ENCODE measurements at places on chromosomes 7 and 10. TPM values are rescaled to one million over a fixed set of nuclear protein-coding genes. Genes with fewer than 3 reads are reported as not detected.

DNA sequence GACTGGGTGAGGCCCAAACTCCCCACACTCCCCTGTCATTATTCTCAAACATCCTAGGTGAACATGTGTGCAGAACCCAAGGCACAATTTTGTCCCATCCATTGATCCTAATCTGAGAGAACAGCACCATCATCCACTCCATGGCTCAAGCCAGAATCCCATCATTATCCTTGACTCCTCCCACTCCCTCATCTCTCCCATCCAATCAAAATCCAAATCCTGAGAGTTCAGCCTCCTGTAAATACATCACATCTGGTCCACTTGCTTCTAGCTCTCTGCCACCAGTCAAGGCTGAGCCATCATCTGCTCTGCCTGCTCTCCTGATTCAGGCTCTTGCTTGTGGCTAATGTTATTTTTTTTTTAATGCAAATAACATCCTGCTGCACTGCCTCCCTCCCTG is 75.9 kb upstream of the SLF2 start:
- H3K4me3 ChIP-seq: no peak overlapping the region
- H3K4me1 ChIP-seq: no peaks in the 10 kb centered on the region
- H3K36me3 ChIP-seq: no peaks in the 10 kb centered on the region
- H3K27ac ChIP-seq: no peak overlapping the region

DNA sequence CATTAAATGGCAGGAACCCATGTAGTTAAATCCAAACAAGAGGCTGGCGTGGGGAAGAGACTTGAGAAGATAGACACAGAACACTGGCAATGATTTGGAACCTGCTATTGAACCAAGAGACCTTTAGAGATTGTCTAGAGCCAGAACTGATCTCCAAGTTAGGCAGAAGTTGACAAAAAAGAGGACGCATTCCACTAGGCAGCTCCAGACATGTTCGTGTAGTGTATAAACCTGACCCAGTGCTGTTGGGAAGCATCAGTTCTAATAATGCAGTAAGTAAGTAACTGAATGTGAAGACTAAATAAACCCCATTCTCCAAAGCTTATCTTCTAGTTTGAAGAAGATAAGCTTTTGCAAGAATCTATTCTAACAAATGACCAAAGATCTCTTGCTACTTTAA is 50.8 kb downstream of the AP3M1 start:
- H3K27me3 ChIP-seq: no peaks in the 10 kb centered on the region
- no peaks in the 10 kb centered on the region for H3K4me1 ChIP-seq
- DNase-seq: no peak
- H3K27ac ChIP-seq: no peak overlapping the region
- H3K4me3 ChIP-seq: no peak overlapping the region
- H3K36me3 ChIP-seq: peaks cover 21% of the 10 kb centered on the region

DNA sequence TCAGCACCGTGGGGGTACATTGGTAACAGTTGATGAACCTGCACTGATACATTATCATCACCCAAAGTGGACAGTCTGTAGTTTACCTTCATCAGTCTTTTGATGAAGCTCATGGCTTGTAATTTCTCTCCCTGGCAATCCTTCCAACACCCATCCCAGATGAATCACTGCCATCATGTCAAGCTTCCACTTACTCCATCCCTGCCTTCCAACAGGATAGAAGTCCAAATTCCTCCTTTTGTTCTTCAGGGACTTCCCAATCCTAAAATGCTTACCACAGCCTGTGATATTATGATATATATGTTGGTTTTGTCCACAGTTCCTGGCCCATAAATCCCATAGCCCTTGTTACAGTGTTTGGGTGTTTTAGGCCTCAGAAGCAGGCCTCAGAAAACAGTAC is 16.1 kb downstream of the SNX10 start:
- no peak for DNase-seq
- H3K27me3 ChIP-seq: no peaks in the 10 kb centered on the region
- no peak overlapping the region for H3K27ac ChIP-seq
- no peaks in the 10 kb centered on the region for H3K4me1 ChIP-seq
- H3K36me3 ChIP-seq: no peaks in the 10 kb centered on the region

The ADRB1 gene
- polyA plus RNA-seq: 1.0 TPM

The FKBP6 gene
- 0.06 TPM for polyA plus RNA-seq

GRCh38 chr7:94295850-94296249 is 98.8 kb upstream of the COL1A2 start:
- no peaks in the 10 kb centered on the region for H3K27me3 ChIP-seq
- no peak overlapping the region for H3K27ac ChIP-seq
- H3K4me1 ChIP-seq: no peaks in the 10 kb centered on the region
- no peaks in the 10 kb centered on the region for H3K36me3 ChIP-seq
- no peak overlapping the region for H3K4me3 ChIP-seq

The LRMDA gene
- polyA plus RNA-seq: 6.0 TPM

The LDB3 gene
- polyA plus RNA-seq: 0.45 TPM

GRCh38 chr10:81034383-81034782 is 496.7 kb downstream of the SH2D4B start:
- H3K27me3 ChIP-seq: no peaks in the 10 kb centered on the region
- H3K4me3 ChIP-seq: no peak overlapping the region
- H3K4me1 ChIP-seq: no peaks in the 10 kb centered on the region
- no peak overlapping the region for H3K27ac ChIP-seq

The TYSND1 gene
- polyA plus RNA-seq: 10.5 TPM

The VSTM4 gene
- polyA plus RNA-seq: not detected

- H3K27me3 ChIP-seq: no peaks in the 10 kb centered on the region
- H3K27ac ChIP-seq: no peak overlapping the region
- no peak overlapping the region for H3K4me3 ChIP-seq
- no peaks in the 10 kb centered on the region for H3K4me1 ChIP-seq
- H3K36me3 ChIP-seq: no peaks in the 10 kb centered on the region
These were observed 75.8 kb upstream of the CHST15 start for GRCh38 chr10:124168991-124169802.

- DNase-seq: no peak
- H3K27me3 ChIP-seq: no peaks in the 10 kb centered on the region
- H3K4me1 ChIP-seq: no peaks in the 10 kb centered on the region
- no peak overlapping the region for H3K4me3 ChIP-seq
These were observed 18.9 kb downstream of the ZNF680 start for GRCh38 chr7:64544010-64544409.

GRCh38 chr7:55121249-55121648 is 102.4 kb downstream of the EGFR start:
- H3K27ac ChIP-seq: peak overlapping the region; percentile 75
- H3K27me3 ChIP-seq: no peaks in the 10 kb centered on the region
- DNase-seq: no peak
- H3K4me3 ChIP-seq: no peak overlapping the region

- H3K4me3 ChIP-seq: no peak overlapping the region
- H3K27me3 ChIP-seq: no peaks in the 10 kb centered on the region
- H3K4me1 ChIP-seq: no peaks in the 10 kb centered on the region
- H3K36me3 ChIP-seq: no peaks in the 10 kb centered on the region
- H3K27ac ChIP-seq: no peak overlapping the region
These were observed 21.6 kb downstream of the JCAD start for GRCh38 chr10:30037620-30038336.

- no peak for DNase-seq
- no peaks in the 10 kb centered on the region for H3K36me3 ChIP-seq
- H3K27me3 ChIP-seq: no peaks in the 10 kb centered on the region
These were observed 30.5 kb upstream of the VWDE start for GRCh38 chr7:12434012-12434642.

- H3K4me3 ChIP-seq: no peak overlapping the region
- H3K27ac ChIP-seq: no peak overlapping the region
- H3K36me3 ChIP-seq: no peaks in the 10 kb centered on the region
- no peak for DNase-seq
- H3K4me1 ChIP-seq: no peaks in the 10 kb centered on the region
These were observed 105.3 kb downstream of the BMS1 start for GRCh38 chr10:42887734-42888503.

- H3K4me3 ChIP-seq: no peak overlapping the region
- no peaks in the 10 kb centered on the region for H3K27me3 ChIP-seq
- H3K27ac ChIP-seq: no peak overlapping the region
- no peaks in the 10 kb centered on the region for H3K36me3 ChIP-seq
- peak; percentile 37 for DNase-seq
- H3K4me1 ChIP-seq: no peaks in the 10 kb centered on the region
These were observed 17.1 kb downstream of the ZNF485 start for GRCh38 chr10:43623351-43623750.

DNA sequence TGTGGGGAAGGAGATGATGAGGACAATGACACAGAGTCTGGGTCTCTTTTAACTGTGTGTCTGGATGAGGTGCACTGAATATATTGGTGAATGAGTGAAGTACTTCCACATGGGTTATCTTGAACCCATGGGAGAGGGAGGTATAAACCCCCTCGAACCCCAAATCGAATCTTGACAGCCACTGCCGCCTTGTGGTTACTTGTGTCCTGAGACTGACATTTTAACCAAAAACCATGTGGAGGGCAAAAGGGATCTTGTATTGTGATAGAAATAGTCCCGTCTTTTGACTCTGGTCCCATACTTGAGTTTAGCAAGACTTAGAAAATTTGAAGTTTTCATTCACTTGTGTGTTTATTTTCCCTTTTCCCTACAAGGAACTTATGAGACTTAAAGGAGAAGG is 283.3 kb downstream of the PHTF2 start:
- H3K36me3 ChIP-seq: no peaks in the 10 kb centered on the region
- H3K4me3 ChIP-seq: no peak overlapping the region
- H3K4me1 ChIP-seq: no peaks in the 10 kb centered on the region
- no peak overlapping the region for H3K27ac ChIP-seq
- DNase-seq: no peak

DNA sequence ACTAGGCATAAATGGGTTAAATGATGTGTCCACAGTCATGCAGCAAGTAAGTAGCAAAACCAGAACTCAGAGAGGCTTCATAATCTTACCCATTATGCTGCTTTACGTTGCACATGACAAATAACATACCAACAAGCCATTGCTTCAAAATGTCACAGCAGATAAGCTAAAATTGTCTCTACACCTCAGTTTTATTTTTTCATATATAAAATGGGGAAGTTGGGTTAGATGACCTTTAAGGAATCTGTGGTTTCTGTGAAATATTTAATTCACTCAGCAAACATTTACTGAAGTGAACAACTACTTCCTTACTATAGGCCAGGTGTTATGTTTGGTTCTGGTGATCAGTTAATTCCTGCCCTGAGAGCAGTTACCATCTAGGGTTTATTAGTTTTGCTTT is 2.2 kb upstream of the ASCC1 start:
- no peak for DNase-seq
- peaks cover 10% of the 10 kb centered on the region for H3K4me1 ChIP-seq
- no peaks in the 10 kb centered on the region for H3K27me3 ChIP-seq
- peak overlapping the region; percentile 48 for H3K27ac ChIP-seq
- H3K36me3 ChIP-seq: no peaks in the 10 kb centered on the region
- H3K4me3 ChIP-seq: no peak overlapping the region

DNA sequence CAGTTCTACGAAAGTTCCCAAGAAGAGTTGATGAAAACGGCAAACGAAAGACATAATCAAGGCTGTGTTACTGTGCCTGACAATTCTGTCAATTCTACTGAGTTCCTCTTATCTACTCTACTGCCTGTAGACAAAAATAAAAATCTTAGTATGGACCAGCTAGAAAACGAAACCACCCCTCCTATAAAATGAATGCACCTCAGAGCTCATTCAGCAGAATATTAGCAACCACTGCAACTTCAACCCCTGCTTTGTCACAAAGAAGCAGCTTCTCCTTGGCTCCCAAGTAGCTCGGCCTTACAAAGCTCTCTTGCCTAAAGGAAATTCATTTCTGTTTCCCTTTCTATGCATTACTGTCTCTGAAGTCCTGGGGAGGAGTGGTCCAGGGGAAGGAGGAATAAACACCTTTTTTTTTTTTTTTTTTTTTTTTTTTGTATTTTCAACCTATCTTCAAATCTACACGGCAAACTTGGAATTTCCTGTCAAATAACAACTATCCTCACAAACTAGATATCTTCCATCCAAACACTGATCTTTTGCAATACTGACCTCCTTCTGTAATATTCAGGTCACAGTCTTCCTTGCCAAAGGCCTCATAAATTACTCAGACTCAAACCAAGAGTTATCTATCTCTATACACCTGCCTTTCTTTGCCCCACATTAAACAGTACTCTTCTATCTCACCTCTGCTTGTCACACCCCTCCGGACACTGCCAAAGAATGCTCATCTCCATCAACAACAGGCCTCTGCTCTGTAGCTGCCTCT is 74.3 kb downstream of the GLI3 start:
- no peaks in the 10 kb centered on the region for H3K36me3 ChIP-seq
- DNase-seq: no peak
- no peaks in the 10 kb centered on the region for H3K4me1 ChIP-seq
- H3K27ac ChIP-seq: no peak overlapping the region
- no peaks in the 10 kb centered on the region for H3K27me3 ChIP-seq

The C10orf67 gene
- 0.10 TPM for polyA plus RNA-seq

All from small intestine (tissue), 16 donors.